Renal cortex interstitium (tissue), 15 donors: ENCODE measurements at places on chromosomes 2 and 18.

- no peak for DNase-seq
Measured at GRCh38 chr2:47509821-47510385, 106.9 kb downstream of the MSH2 start.

GRCh38 chr2:69827796-69828540 is 1.5 kb upstream of the GMCL1 start:
- DNase-seq = no peak

- no peak for DNase-seq
Measured at GRCh38 chr2:241768850-241769249, 7.8 kb upstream of the GAL3ST2 start.

- DNase-seq = no peak
Measured at GRCh38 chr2:226860087-226860486, 24.2 kb downstream of the RHBDD1 start.

- no peak for DNase-seq
Measured at GRCh38 chr2:80288576-80288975, 16.0 kb downstream of the LRRTM1 start.

DNA sequence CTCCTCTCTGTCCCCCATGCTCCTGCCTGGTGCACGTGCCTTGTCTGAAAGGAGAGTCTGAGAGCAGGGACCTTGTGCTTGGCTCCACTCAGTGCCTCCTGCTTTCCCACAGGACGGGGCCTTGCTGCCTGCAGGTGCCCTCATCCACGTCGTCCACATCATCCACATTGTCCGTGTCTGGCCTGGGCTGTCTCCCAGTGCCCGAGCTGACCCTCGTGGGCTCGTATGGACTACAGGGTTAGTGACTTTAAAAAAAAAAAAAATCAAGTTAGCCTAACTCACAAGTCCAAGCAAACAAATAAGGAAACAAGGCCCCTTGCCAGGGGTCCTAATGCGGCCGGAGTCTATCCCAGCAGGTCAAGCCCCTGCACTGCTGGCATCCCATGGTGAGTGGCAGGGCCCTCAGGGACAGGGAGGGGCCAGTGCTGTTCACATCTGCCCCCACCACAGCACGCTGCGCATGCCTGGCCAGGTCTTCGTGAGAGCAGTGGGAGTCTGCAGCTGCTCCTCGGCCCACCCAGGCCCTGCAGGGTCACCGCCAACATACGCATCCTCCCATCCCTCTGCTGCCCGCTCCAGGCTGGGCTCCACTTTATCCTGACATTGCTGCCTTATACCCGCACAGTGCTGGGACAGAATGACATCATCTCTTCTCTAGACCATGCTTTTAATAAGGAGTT is 232.6 kb downstream of the NDUFA10 start:
- DNase-seq = no peak

DNA sequence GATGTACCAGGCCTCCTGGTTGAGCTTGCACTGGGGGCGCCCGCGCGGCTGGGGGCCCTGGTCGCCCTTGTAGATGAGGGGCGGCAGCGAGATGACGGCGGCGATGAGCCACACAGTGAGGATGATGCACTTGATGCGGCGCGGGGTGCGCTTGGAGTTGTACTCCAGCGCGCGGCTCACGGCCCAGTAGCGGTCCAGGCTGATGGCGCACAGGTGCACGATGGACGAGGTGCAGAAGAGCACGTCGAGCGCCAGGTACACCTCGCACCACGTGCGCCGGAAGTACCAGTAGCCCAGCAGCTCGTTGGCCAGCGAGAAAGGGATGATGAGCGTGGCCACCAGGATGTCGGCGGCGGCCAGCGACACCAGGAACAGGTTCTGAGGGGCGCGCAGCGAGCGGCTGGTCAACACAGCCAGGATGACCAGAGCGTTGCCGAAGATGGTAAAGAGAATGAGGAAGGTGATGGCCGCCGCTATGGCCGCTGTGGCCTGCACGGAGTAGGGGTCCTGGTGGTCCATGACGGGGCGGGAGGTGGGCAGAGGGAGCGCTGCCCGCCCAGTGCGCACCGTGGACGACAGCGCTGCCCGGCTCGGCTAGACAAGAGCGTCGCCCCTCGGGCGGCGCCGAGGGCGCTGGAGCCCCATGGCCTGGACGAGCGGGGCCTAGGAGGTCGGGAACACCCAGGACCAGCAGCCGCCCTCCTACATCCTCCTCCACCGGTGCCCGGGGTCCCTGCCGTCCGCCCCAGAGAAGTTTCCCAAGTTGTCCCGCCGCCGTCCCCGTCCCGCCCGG is 544 bp downstream of the ADRA2B start:
- no peak for DNase-seq

GRCh38 chr2:236986524-236987330 is 99.0 kb upstream of the COPS8 start:
- no peak for DNase-seq

DNA sequence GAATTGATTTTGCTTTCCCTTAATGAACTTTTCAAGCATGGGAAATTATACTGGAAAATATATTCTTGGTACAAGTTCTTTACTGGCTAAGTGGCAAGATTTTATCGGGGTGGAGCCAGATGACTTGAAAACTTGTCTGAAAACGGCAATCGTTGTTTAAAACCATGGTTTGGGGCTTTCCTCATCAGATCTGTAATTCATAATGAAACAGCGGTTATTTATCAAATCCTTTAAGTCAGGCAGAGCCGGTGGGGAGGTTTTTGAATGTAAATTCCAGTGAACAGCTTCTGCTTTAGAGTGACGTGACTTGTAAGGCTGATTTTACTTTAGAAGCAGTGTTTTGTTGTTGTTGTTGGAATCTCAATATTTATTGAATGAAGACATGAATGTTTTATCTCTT is 2.6 kb downstream of the SEC11C start:
- DNase-seq = no peak

DNA sequence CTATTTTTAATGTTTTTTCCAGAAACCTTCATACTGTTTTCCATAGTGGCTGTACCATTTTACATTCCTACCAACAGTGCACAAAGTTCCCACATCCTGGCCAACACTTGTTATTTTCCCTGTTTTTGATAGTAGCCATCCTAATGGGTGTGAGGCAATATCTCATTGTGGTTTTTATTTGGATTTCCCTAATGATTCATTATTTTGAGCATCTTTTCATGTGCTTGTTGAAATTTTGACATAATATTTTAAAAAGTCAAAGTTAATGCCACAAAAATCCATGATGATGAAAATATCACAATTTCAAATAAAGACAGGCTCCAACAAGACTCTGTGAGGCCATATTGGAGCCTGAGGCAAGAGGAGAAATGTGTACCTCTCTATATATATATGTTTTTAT is 50.2 kb downstream of the VWA3B start:
- no peak for DNase-seq

DNA sequence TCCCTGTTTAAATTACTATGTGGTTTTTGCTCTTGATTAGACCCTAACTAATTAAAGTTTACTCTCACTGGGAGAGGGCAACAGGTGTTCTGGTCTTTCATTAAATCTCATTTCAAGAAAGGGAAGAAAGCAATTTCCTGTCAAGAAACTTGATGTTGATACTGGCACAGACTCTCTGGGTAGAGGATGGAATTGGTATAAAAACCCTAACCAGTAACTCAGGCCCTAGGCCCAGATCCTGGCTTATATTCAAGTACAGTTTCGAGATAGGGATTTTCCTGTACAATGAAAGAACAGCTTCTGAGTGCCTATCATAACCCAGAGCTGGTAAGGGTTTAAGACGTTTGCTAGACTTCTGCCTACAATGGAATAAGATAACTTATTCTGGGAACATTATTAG is 61.6 kb upstream of the ACYP2 start:
- DNase-seq = no peak

DNA sequence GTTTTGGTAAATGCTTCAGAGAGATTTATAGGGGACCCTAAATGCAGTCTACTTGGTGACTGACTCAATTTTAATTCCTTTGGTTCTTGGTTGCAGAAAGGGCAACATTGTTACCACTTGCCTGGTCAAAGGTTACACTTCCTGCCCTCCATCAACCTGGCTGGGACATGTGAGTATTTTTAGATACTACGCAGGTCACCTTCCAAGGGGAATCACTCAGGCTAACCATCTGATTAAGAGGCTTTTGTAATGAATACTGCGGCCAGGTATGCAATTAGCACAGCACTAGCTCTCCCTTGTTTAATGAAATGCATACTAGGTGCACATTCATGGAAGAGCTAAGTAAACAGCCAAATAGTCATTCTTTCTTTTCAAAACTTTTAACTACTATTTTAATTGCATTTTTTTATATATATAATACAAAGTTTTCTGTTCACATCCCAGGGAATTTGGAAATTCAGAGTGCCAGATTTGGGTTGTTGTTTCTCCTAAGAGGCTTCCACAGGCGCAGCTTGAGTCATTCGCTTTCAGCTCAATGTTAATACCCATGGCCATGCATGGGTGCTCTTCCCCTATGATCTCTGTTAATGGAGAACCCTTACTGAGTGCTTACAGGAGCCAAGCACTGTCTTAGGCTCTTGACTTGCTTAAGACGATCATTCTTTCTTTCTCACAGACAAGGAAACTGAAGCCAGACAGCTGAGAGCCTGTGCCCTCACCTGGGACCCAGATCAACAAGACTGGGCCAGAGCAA is 152.2 kb downstream of the MTX2 start:
- DNase-seq = no peak

DNA sequence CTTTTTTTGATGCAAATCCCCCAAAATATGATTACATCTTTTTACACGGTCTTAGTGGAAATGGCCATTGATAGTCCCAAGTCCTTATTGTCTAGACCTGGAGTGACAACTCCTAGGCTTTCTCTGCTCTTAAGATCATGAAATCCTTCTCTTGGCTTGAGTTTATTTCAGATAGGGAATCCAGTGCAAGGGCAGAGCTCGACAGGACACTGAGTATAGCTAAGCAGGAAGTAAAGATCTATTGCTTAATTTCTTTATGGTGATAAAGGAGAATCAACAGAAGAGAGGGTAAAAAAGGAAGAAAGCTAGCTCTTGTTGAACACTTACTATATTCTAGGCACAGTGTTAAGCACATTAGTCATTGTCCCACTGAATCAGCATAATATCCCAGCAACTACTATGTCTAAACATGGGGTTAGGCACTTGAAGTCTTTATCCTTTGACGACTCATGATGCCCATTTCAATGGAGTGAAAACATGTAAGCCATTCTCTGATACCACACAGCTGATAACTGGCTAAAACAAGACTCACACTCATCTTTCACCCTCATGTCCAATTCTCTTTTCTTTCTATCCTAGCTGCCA is 74.1 kb upstream of the LRATD1 start:
- no peak for DNase-seq

GRCh38 chr2:47078541-47079482 is 76.3 kb downstream of the STPG4 start:
- no peak for DNase-seq

GRCh38 chr2:161138429-161138828 is 21.8 kb upstream of the TANK start:
- DNase-seq = no peak

DNA sequence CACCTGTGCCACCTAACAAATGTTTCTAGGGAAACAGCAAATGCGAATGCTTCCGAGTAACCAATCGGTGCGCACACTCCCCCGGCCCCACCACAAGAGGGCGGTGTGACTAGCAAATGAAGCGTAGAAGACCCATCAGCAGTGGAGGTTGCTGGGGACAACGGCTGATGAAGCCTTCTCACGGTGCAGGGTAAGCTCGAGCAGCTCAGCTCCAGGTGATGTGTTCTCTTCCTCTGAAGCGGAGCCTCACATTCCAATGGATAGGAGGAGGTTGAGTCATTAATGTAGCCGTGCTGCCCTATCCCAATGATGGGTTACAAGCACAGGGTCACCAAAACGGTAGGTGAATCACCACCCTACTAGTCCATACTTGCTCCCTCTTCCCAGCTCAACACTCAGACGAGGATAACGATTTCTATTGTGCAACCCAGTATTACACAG is 127.6 kb upstream of the TWIST2 start:
- DNase-seq = no peak

DNA sequence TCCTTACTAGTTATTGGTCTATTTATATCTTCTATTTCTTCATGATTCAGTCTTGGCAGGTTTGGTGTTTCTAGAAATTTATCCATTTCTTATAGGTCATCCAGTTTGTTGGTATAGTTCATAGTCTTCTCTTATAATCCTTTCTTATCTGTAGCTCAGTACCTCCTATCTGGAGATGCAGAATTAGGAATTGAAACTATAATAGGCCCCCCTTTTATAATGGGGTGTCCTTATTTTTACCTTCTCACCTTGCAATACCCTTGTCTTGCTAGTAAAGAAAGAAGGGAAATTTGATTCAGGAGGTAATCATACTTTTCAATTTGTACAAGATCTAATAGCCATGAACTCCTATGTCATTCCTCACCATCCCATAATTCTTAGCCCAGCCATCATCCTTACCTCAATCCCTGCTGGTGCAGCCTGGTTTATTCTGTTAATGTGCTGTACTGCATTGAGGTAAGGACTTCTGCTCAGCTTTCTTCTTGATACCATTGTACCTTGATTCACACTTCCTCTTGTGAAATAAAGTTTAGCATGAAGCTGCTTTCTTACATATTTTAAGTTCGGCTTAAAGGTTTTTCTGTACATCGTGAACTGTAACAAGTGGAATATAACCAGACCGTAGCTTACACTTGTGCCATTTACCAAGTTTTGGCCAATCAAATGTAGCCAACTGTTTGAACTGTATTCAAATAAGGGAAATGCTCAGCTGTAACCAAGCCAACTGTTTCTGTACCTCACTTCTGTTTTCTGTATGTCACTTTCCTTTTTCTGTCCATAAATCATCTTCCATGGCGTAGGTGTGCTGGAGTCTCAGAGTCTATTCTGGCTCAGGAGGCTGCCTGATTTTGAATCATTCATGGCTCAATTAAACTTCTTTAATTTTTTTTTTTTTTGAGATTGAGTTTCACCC is 40.1 kb upstream of the PTH2R start:
- DNase-seq = no peak

DNA sequence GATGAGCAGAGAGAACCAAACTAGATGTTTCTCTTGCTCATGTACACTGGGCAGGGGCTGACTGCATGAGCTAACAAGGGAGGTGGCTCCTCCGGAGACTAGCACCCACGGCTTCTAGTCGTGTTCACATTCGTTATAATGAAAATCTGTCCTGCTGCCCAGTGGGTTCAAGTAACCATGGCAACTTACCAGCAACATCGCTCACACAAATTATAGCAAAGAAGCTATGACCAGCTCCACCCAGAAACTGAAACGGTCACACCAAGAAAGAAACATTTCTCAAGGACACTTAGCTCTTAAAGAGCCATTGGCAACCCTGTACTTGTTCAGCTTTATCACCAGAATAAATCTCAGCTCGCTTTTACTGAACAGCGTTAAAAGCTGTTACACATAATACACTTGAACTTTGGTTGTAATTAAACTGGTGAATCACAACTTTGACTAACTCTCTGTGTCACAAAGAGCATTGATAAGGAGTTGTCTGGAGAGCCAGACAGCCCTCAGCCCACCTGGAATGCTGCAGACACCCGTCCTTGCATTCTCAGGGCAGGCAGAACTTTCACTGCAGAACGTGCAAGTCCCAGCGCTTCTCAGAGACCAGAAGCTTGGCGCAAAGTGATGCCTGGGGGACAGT is 141.2 kb downstream of the PID1 start:
- DNase-seq = no peak
